Cortex of kidney (tissue), 1 donor: ENCODE measurements at places on chromosomes 16 and 17.

DNA sequence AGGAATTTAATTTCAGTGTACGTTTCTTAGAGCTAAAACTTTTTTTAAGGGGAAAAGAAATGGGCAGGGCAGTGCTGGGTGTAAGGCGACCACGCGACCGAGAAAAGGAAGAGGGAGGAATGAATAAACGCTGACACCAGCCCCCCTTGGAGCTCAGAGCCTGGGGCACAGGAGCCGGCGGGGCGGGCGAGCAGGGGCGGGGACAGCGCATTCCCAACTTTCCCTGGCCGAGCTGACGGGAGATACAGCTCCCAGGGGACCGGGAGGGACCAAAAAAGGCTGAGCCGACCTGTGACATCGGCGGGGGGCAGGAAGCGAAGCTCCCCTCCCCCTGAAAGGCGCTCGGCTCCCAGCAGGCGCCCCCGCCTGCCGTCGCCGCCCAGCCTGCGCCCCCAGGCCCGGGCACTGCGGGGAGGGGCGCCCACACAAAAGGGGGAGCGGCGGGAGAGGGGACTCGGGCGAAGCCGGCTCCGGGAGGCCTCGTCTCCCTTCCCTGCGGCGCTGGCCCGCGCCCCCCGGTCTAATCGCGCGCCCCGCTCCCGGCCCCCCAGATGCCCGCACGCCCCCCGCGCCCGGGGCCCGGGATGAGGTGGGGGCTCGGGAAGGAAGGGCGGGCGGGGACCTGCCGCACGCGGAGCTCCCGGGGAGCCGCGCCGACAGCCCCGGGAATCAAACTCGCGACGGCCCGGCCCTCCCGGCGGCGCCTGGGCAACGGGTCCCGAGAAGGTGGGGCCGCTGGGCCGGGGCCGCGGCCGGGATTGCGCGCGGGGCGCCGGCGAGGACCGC, 622 bp downstream of the CUEDC1 start:
- no peak for DNase-seq

GRCh38 chr17:67639555-67639954, 78.2 kb upstream of the NOL11 start:
- no peak for DNase-seq

DNA sequence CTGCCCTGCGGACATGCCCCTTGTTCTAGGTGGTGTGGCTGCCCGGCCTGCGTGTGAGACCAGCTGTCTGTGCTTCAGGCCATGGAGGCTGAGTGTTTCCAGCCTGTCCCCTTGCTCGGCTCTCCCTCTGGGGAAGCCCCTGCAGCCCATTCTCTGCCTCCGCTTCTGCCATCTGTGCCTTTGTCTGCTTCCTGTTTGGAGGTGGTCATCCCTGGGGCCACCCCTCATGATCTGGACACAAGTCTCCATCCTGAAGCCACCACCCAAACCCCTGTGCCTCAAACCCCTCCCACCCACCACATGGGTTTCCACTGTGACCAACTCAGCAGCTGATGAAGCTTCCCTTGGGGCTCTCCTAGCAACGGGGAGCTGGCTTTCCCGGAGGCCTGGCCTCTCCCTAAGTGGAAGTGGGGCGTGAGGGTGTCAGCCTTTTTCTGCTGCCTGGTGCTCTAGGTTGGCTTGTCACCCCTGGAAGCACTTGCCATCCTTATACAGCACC, 184.9 kb downstream of the SEC14L1 start:
- DNase-seq, result no peak

GRCh38 chr16:89476811-89477261, 13.5 kb downstream of the ANKRD11 start:
- no peak for DNase-seq

DNA sequence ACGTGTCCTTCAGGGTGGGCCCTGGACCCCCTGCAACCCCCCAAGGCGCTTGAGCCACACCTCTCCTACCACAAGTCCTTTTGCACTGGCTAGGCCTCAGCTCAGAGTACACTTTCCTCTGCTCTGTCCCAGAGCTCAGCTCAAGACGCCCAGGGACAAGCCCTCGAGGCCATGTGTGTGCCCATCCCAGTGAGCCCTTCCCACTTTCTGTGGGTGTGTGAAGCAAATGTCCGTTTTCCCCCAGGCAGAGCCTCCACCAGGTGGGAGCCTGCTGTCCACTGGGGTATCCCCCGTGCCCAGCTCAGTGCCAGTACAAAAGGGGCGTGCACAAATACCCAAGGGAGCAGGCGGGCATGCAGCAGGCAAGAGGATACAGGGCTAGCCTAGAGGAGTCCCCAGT, 18.4 kb downstream of the KIFC3 start:
- no peak for DNase-seq

- DNase-seq, result no peak
Observed at GRCh38 chr17:62017912-62018311, 47.2 kb downstream of the MED13 start.

DNA sequence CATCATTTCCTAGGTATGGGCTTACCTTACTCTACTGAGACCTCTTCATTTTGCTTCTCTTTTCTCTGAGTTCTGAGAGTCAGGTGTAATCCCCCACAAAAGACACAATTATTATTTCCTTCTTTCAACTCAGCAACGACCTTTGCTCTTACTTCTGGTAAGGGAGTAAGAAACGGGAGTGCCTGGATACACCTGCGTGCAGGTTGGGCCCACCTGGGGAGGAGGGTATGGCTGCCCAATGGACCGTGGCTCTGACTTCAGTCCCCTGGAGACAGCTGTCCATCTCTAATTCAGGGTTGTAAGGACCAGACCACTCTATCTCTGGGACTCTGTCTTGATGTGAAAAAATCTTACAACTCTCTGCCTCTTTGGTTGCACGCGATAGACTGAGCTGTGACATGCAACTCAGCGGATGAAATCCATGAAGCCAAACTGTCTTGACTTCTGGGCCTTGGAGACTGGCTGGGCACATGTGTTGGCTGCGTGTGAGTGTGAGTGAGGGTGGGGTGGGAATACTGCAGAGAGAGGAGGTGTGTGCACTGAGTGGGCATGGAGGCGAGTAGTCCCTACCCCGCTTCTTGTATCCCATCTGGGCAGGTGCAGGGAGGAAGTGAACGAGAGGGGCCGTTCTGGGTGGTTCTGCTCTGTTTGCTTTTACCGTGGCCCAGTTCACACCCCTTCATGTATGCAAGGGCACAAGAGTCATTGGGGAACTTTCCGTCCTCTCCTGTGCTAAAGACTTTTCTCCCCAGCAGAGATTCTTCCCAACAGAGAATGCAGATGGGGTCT, 1.2 kb downstream of the TMEM238L start:
- no peak for DNase-seq

GRCh38 chr17:51147650-51148049, 5.7 kb upstream of the NME1 start:
- DNase-seq, result no peak

DNA sequence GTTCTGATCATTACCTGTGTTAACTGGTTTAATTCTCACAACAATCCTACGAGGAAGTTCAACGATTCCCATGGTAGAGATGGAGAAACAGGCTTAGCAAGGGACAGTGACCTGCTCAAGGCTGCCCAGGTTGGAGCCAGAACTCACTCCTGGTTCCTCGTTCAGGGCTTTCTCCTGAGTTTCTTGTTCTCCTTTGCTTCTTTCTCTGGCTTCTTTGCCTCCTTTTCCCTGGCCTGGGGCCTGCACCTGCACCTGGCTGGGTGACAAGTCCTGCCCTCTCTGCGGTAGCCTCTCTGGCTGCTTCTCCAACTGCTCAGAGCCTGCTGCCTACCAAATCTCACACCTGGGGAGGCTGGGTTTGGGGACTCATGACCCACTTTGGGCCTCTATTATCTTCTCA, 2.8 kb downstream of the CCL22 start:
- DNase-seq, result no peak

DNA sequence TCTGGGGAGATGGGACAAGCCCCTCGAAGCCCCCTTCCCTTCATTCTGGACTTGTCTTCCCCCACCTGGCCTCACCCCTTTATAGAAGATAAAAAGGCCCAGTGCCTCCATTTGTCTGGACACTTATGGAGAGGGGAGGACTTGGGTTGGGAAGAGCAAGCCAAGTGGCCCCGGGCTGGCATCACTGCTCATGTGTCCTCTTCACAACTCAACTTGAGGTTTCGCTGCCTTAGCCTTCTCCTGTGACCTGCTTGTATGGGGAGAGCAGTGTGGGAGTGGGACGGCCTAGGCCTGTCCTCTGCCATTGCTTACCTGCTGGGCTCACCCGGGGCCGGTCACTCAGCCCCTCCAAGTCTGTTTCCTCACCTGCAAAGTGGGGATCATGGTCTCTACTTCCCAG, 1.4 kb downstream of the PAQR4 start:
- DNase-seq, result no peak

DNA sequence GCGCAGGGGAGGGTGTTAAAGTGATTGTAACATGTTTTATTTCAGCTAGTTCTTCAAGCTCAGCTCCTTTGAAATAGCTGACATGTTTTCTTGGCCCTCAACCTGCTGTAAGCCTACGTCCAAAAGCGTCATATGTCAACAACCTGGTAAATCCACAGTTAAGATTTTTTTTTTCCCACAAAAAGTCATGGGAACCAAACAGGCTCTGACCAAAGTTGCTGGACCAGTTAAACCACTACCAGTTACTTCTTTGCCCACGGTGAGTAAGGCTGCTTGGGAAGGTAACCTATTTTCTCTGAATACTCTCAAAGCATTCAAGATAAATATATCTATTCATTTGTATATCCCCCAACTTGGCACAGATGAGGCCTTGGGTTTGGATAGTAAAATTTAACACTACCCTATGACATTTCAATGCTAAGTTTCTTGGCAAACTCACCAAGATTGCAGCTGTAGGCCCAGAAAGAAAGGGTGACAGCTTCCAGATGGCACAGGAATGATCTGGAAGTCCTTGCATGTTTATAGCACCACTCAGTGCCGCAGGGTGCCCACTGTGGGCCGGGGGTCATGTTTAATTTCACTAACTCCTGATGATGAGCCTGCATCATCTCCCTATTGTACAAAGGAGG, 166.2 kb downstream of the XYLT1 start:
- DNase-seq, result no peak

DNA sequence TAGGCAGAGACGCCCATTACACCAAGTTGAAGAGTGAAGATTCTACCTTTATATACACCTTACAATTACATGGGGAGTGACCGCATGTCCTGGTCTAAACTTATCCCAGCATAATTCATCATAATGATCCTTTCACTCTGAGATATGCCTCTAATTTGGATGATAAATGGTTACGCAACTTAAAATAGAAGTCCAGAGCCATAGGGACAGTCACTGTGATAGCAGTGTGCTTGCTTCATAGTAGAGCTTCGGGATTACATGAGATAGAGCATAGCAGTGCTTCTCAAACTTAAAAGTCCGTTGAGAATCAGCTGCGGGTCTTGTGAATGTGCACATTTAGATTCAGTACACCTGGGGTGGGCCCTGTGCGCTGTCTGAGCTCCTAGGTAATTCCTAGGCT, 16.9 kb downstream of the USP10 start:
- no peak for DNase-seq
